ENCODE measurements at places on chromosomes 4 and X.

- no peaks in the 10 kb centered on the region for H3K36me3 ChIP-seq
- H3K4me3 ChIP-seq = no peak overlapping the region
- no peak for DNase-seq
- H3K4me1 ChIP-seq = no peaks in the 10 kb centered on the region
These were observed 108.3 kb upstream of the DIAPH2 start for GRCh38 chrX:96576368-96576767.

DNA sequence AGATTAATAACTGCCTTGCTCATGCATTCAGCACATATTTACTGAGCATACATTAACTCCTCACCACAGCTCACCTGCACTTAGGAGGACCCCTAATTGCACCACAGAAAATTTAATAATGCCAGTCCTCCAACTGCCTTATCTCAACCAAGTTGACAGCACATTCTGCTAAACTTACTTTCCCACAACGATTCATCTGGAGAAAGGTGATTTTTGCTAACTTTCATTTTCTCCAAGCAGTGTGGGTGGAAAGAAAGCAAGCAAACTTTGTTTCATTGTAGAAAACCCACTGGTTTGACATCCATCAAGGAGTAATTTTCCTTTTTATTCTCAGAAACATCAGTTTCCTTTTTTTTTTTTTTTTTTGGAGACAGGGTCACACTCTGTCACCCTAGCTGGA, 49.1 kb downstream of the RASGEF1B start:
- H3K27me3 ChIP-seq = no peaks in the 10 kb centered on the region
- H3K27ac ChIP-seq = no peak overlapping the region
- DNase-seq = no peak

DNA sequence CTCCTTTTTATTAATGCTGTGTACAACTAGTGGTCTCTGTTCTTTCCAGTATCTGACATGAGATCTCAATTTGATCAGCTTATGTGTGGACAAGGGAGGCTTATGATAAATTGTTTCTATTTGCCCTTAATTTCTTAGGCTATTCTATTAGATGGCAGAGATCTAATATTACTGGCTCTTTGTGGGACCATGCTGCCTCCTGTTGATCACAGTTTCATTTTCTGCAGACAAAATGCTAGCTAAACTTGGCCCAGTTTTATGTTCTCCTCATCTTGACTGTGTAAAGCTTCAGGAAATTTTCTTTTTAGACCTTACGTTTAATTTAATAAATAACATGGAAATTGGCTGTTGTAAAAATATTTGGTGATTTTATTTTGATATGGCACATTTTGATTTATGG, 627.1 kb upstream of the AADAT start:
- no peaks in the 10 kb centered on the region for H3K36me3 ChIP-seq
- no peak for DNase-seq
- no peak overlapping the region for H3K4me3 ChIP-seq
- no peaks in the 10 kb centered on the region for H3K4me1 ChIP-seq

DNA sequence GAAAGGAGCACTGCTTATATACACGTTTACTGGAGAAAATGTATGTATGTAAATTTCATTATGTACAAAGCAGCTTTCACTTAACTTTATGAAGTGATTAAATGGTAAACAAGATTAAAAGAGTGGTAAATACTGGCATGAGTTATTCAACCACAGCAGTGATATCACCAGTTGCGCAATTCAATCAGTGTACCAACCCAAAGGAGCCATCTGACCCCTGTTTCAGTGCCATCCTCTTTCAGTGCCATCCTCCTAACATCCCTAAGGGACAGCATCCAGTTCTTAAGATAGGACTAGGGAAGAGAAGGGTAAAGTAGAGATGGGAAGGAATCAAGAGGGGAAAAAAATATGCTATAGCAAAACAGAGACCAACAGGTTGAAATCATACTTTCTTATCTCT, 16.2 kb downstream of the HPF1 start:
- H3K27ac ChIP-seq = no peak overlapping the region
- no peak overlapping the region for H3K4me3 ChIP-seq
- no peaks in the 10 kb centered on the region for H3K27me3 ChIP-seq
- no peaks in the 10 kb centered on the region for H3K4me1 ChIP-seq
- peak; percentile 6 for DNase-seq

DNA sequence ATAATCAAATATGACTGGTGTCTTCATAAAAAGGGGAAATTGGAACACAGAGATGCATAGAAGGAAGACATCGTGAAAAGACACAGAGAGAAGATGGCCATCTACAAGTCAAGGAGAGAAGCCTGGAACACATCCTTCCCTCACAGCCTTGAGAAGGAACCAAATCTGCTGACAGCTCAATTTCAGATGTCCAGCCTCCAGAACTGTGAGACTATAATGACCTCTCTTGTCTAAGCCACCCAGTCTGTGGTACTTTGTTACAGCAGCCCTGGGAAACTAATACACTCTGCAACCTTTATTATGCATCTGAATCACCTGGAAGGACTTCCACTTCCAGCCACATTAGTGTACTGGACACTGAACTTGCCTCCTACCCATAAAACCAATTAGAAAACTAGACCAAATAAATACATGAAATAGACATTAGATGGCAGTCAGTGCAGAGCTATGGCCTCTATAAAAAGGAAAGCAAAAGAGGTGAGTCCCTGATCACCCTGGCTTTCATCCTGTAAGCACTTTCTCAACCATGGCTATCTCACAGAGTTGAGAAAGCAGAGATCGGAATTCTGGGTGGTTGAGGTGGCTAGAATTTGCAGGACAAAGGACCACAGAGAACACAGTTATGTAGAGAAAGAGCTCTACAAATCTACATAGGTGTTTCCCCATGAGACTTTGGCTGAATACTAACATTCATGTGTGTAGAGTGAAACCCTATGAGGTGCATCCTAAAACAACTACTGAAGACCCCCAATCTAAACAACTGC, 25.7 kb downstream of the GAB3 start:
- H3K27me3 ChIP-seq = no peaks in the 10 kb centered on the region
- H3K4me1 ChIP-seq = no peaks in the 10 kb centered on the region
- no peak overlapping the region for H3K27ac ChIP-seq
- H3K36me3 ChIP-seq = no peaks in the 10 kb centered on the region

- no peak for DNase-seq
- H3K4me1 ChIP-seq = no peaks in the 10 kb centered on the region
- no peak overlapping the region for H3K4me3 ChIP-seq
- H3K36me3 ChIP-seq = no peaks in the 10 kb centered on the region
These were observed 300.1 kb upstream of the SLC7A11 start for GRCh38 chr4:138542191-138542776.

GRCh38 chr4:48967631-48968030, 18.4 kb upstream of the CWH43 start:
- no peaks in the 10 kb centered on the region for H3K27me3 ChIP-seq
- no peak overlapping the region for H3K27ac ChIP-seq
- H3K4me3 ChIP-seq = no peak overlapping the region
- no peaks in the 10 kb centered on the region for H3K36me3 ChIP-seq

DNA sequence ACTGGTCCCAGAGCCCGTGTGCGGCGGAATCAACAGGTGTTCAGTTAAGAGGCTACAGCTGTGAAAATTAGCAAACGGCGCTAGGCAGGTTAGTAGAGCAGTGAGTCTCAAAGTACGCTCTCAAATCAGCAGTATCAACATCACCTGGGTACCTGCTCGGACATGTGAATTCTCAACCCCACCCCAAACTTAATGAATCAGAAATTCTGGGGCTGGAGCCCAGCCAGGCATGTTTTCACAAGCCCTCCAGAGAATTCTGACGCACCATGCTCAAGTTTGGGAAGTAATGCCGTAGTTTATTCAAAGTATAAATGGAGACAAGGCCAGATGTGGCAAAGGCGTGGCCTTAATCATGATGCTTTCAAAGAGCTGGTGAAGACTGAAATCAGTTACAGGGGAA, 58.2 kb upstream of the PTCHD1 start:
- no peaks in the 10 kb centered on the region for H3K4me1 ChIP-seq
- DNase-seq = no peak
- no peak overlapping the region for H3K4me3 ChIP-seq
- no peak overlapping the region for H3K27ac ChIP-seq
- H3K27me3 ChIP-seq = no peaks in the 10 kb centered on the region

GRCh38 chr4:151806511-151806927, 45.7 kb upstream of the GATB start:
- no peak for DNase-seq
- no peaks in the 10 kb centered on the region for H3K36me3 ChIP-seq
- H3K4me3 ChIP-seq = no peak overlapping the region
- peaks cover 5% of the 10 kb centered on the region for H3K4me1 ChIP-seq

- H3K27me3 ChIP-seq = no peaks in the 10 kb centered on the region
- no peaks in the 10 kb centered on the region for H3K36me3 ChIP-seq
- no peak overlapping the region for H3K27ac ChIP-seq
- DNase-seq = no peak
- no peaks in the 10 kb centered on the region for H3K4me1 ChIP-seq
These were observed 239.4 kb downstream of the LDB2 start for GRCh38 chr4:16659079-16659478.

DNA sequence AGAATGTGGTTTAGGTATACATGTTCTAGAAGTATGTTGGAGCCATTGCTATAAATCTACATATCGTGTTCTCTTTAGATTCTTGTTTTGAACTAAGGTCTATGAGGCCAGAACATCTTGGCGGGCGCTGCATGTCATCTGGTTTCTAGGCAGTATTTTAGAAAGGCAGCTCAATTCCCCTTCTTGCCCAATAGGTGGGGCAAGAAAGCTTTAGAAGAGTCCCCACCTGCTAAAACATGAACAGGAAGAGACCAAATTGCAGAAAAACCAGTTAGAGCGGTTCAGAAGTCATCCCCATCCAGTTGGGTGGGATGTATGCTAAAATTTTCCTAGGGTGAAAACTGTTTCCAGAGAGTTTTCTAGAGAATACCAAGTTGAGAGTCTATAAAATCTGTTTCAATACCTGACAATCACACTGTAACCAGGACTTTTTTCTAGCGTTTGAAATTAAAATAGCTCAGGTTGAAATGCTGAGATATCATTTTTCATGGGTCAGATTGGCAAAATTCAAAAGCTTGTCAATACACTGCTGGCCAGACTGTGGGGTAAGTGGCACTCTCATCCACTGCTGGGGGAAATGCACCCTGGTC, 17.5 kb upstream of the SH3KBP1 start:
- H3K4me3 ChIP-seq = no peak overlapping the region
- DNase-seq = peak; percentile 51
- H3K4me1 ChIP-seq = no peaks in the 10 kb centered on the region
- H3K27me3 ChIP-seq = no peaks in the 10 kb centered on the region

DNA sequence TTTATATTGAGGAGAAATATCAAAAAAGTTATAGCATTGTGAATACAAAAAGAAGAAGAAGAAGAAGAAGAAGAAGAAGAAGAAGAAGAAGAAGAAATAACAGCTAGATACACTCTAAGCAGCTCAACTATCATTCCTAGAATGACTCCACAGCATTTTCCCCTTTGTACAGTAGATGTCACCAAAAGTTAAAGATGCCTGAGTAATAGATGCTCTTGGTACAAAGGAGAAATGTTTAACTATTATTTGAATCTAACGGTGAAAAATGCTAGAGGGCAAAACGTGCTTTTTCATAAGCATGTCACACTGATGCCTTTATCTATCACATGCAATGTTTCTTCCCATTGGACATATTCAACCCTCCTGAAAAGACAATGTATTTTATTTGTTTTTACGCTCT, 178.4 kb upstream of the GPRIN3 start:
- H3K36me3 ChIP-seq = no peaks in the 10 kb centered on the region
- H3K4me1 ChIP-seq = no peaks in the 10 kb centered on the region
- H3K27me3 ChIP-seq = no peaks in the 10 kb centered on the region

DNA sequence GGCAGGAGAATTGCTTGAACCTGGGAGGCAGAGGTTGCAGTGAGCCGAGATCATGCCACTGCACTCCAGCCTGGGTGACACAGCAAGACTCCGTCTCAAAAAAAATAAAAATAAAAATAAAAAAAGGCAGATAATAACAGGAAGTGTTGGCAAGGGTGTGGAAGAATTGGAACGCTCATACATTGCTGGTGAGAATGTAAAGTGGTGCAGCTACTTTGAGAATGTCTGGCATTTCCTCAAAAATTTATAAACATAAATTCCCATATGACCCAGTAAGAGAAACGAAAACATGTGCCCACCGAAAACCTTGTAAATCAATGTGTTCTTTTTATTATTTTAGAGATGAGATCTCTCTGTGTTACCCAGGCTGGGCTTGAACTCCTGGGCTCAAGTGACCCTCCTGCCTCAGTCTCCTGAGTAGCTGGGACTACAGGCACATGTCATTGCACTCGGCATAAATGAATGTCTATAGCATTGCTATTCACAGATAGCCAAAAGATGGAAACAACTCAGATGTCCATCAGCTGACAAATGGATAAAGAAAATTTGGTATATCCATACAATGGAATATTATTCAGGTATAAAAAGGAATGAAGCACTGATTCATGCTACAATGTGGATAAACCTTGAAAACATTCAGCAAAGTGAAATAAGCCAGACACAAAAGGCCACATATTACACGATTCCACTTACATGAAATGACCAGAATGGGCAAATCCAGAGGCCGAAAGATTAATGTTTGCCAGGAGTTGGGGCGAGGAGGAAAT, 63.7 kb upstream of the PLAC1 start:
- H3K27ac ChIP-seq = no peak overlapping the region
- no peak for DNase-seq
- H3K4me1 ChIP-seq = no peaks in the 10 kb centered on the region
- H3K27me3 ChIP-seq = no peaks in the 10 kb centered on the region
- no peak overlapping the region for H3K4me3 ChIP-seq
- H3K36me3 ChIP-seq = no peaks in the 10 kb centered on the region

DNA sequence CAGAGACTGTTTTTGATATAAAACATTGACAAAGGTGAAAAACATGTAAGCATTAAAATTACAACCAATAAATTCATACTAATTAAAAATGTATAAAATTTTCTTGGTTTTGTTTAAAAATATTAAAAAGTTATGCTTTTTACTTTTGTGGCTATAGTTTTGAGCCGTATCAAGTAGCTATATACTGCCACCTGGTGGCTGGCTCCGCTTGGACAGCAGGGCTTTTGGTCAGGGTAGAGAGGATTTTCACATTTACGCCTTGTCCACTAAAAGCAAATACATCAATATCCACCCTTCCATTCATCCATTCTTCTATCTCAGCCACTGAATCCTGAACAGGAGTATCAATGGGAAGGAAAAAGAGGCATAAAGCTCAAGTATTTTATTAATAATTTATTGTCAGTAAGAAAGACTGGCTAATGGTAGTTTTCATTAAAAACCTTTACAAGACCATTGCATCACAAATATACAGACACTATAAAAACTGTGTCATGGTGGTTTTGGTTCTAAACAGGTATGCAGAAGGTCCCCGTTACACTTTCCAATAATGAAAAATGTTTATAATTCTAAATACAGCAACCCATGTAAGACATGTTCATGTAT, 32.1 kb upstream of the MTNR1A start:
- H3K36me3 ChIP-seq = peaks cover 20% of the 10 kb centered on the region
- no peak overlapping the region for H3K4me3 ChIP-seq
- H3K4me1 ChIP-seq = no peaks in the 10 kb centered on the region
- peak; percentile 74 for DNase-seq

GRCh38 chr4:137536789-137537561, 4.7 kb upstream of the PCDH18 start:
- no peaks in the 10 kb centered on the region for H3K4me1 ChIP-seq
- H3K36me3 ChIP-seq = no peaks in the 10 kb centered on the region
- DNase-seq = no peak

DNA sequence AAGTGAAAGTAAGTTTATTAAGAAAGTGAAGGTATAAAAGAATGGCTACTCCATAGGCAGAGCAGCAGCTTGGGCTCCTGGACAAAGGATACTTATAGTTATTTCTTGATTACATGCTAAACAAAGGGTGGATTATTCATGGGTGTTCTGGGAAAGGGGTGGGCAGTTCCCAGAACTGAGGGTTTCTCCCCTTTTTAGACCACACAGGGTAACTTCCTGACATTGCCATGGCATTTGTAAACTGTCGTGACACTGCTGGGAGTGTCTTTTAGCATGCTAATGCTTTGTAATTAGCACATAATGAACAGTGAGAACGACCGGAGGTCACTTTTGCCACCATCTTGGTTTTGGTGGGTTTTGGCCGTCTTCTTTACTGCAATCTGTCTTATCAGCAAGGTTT, 557.6 kb downstream of the SPRY1 start:
- H3K4me1 ChIP-seq = no peaks in the 10 kb centered on the region
- DNase-seq = no peak
- H3K4me3 ChIP-seq = no peak overlapping the region
- H3K36me3 ChIP-seq = no peaks in the 10 kb centered on the region

Data from small intestine (tissue), 16 donors.